ENCODE measurements at places on chromosomes 13 and 19. TPM values are rescaled to one million over a fixed set of nuclear protein-coding genes. Genes with fewer than 3 reads are reported as not detected.

DNA sequence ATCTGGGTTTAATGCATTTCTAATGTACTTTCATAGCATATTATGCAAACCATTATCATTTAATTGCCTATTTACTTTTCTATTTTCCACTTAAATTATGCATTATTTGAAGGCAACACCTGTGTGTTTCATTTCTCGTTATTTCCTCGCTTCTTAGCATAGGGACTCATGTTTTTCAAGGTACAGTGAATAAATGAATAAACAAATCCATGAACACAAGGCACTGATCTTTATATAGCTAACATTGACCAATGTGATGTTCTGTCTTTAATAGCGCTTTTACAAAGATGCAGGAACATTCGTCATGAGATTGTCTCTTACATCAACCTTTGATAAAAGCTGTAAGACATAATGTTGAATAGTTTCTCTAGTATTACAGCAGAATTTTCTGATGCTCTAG, 121.2 kb downstream of the B3GLCT start:
- DNase-seq: no peak

DNA sequence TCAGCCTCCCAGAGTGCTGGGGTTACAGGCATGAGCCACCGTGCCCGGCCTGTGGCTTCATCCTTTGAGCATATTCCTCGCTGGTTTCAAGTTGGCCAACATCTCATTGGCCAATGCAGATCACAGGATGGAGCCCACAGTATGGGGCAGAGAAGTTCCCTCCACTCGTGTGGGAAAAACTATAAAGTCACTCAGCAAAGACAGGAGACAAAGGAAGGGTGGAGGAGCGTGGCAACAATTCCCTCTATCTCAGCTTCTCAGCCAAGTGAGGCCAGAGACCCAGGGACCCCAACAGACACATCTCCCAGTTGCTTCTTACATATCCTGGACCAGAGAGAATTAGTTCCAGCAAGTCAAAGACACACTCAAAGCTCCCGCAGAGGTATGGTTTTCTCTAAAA, 184.6 kb upstream of the SOX1 start:
- DNase-seq: peak; percentile 60

DNA sequence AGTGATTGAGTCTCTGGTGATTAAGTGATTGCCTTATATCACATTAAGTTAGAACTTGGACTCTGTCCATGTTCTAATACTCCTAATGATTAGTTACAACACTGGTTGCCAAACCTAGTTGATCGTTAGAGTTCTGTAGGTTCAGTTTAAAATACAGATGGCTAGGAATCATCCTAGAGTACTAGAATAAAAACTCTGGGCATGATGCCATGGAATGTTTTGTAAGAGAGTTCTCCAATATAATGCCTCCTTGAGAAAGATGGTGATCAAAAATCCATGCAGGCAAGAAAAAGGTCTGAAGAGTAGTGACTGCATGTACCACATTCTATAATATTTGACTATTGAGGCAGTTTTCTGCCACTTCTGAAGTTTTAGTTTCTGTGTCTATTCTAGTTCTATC, 176.3 kb downstream of the GPC5 start:
- DNase-seq: no peak

GRCh38 chr13:110136660-110137585, 170.0 kb downstream of the COL4A1 start:
- no peak for DNase-seq

GRCh38 chr13:90416519-90416918, 931.0 kb upstream of the MIR17HG start:
- no peak for DNase-seq

GRCh38 chr13:44072536-44072935, 192.8 kb downstream of the LACC1 start:
- DNase-seq: no peak

GRCh38 chr13:109135018-109135417, 505.6 kb downstream of the MYO16 start:
- DNase-seq: no peak

The CEACAM20 gene
- total RNA-seq: not detected

DNA sequence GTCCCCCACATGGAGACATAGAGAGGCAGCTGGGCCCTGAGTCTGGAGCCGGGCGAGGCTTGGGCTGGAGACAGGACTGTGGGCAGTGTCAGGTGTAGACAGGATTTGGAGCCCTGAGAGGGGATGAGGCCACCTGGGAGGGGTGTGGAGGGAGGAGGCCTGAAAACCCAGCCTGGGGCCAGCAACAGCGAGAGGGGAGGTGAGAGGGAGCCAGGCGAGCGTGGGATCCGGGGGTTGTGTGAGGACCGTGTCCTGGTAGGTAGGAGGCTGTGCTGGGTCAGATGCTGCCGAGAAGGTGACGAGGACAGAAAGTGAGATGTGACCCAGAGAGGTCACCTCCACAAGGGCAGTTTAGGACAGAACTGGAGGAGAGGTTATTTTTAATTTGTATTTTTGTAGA, 7.4 kb downstream of the MPND start:
- peak; percentile 80 for DNase-seq

- DNase-seq: no peak
These were observed 3.7 kb upstream of the ZNF329 start for GRCh38 chr19:58154287-58154678.

Data from osteocyte (in vitro differentiated cells).